WTC11 (cell line): ENCODE measurements at places on chromosomes 7 and 10.

GRCh38 chr10:126420567-126421300 lies 32.5 kb upstream of the ADAM12 start:
- peaks cover 10% of the 10 kb centered on the region for H3K4me1 ChIP-seq
- no peak for DNase-seq
- H3K27ac ChIP-seq, result no peak overlapping the region
- H3K4me3 ChIP-seq, result no peak overlapping the region

GRCh38 chr10:11153766-11154165 lies 136.1 kb downstream of the CELF2 start:
- no peak for DNase-seq
- H3K4me1 ChIP-seq, result peaks cover 71% of the 10 kb centered on the region
- H3K36me3 ChIP-seq, result no peaks in the 10 kb centered on the region
- H3K4me3 ChIP-seq, result no peak overlapping the region

DNA sequence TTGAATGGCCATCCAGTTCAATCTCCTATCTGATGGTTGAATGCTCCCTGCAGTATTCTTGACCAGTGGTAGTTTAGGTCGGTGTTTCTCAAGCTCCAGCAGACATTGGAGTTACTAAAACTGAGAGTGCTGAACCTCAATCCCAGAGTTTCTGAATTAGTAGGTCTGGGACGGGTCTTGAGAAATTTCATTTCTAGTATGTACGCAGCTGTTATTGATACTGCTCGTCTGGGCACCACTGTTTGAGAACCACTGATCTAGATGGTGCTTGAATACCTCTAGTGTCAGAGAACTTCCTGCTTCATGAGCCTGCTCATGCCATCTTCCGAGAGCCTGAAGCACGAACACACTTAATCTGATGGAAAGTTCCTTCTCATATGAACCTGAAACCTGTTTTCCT lies 99.4 kb upstream of the CREB5 start:
- H3K27ac ChIP-seq, result no peak overlapping the region
- peaks cover 18% of the 10 kb centered on the region for H3K4me1 ChIP-seq
- no peak overlapping the region for H3K4me3 ChIP-seq
- DNase-seq, result no peak
- no peaks in the 10 kb centered on the region for H3K36me3 ChIP-seq

DNA sequence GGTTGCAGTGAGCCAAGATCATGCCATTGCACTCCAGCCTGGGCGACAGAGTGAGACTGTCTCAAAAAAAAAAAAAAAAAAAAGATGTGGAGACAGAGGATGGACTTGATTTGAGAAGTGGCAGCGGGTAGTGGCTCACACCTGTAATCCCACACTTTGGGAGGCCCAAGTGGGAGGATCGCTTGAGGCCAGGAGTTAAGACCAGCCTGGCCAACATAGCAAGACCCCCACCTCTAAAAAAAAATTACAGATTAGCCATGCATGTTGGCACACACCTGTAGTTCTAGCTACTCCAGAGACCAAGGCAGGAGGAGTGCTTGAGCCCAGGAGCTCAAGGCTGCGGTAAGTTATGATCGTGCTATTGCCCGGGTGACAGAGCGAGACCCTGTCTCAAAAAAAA lies 24.3 kb upstream of the ASCC1 start:
- H3K4me1 ChIP-seq, result peaks cover 19% of the 10 kb centered on the region
- no peak overlapping the region for H3K4me3 ChIP-seq
- no peaks in the 10 kb centered on the region for H3K27me3 ChIP-seq
- no peak overlapping the region for H3K27ac ChIP-seq

- peaks cover 16% of the 10 kb centered on the region for H3K4me1 ChIP-seq
- H3K27ac ChIP-seq, result peak overlapping the region; percentile 30; the same call in 1 of the 2 replicates
- peaks cover 30% of the 10 kb centered on the region for H3K36me3 ChIP-seq
- H3K27me3 ChIP-seq, result no peaks in the 10 kb centered on the region
- DNase-seq, result no peak
- no peak overlapping the region for H3K4me3 ChIP-seq
Observed at GRCh38 chr7:16708980-16709379, 44.6 kb upstream of the TSPAN13 start.

GRCh38 chr7:116573541-116573940 lies 48.7 kb downstream of the CAV1 start:
- no peaks in the 10 kb centered on the region for H3K36me3 ChIP-seq
- no peaks in the 10 kb centered on the region; the same call in 1 of the 2 replicates for H3K4me1 ChIP-seq
- H3K4me3 ChIP-seq, result no peak overlapping the region
- H3K27me3 ChIP-seq, result no peaks in the 10 kb centered on the region
- H3K27ac ChIP-seq, result no peak overlapping the region
- DNase-seq, result no peak

DNA sequence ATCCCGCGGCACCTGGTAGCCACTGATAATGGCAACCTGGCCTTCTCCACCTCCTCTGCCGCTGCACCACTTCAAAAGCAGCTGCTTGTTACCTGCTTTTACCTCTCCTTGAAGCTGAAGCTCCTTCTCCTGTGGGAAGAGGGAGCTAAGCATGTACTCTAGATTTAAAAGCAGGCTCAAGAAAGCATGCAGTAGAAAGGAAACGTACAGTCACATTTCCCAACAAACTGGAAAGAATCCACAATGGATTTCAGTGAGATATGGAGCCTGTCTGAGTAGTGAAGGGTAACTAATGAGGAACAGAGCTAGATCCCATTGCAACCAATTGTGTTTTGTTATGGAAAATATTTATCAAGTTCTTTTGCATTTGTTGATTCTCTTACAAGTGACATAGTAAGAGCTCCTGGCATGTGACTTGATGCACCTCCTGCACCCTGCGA lies 457.4 kb upstream of the GALNT17 start:
- peaks cover 32% of the 10 kb centered on the region for H3K27me3 ChIP-seq
- no peak for DNase-seq
- H3K4me3 ChIP-seq, result no peak overlapping the region
- peaks cover 14% of the 10 kb centered on the region for H3K4me1 ChIP-seq
- H3K27ac ChIP-seq, result no peak overlapping the region
- H3K36me3 ChIP-seq, result no peaks in the 10 kb centered on the region

GRCh38 chr7:142873281-142873784 lies 12.2 kb downstream of the TRPV6 start:
- no peaks in the 10 kb centered on the region; the same call in 1 of the 2 replicates for H3K36me3 ChIP-seq
- no peak overlapping the region for H3K27ac ChIP-seq
- H3K4me1 ChIP-seq, result no peaks in the 10 kb centered on the region
- no peak overlapping the region for H3K4me3 ChIP-seq

GRCh38 chr10:13695588-13695987 lies 108.8 kb downstream of the PRPF18 start:
- H3K27me3 ChIP-seq, result no peaks in the 10 kb centered on the region
- H3K4me3 ChIP-seq, result no peak overlapping the region

DNA sequence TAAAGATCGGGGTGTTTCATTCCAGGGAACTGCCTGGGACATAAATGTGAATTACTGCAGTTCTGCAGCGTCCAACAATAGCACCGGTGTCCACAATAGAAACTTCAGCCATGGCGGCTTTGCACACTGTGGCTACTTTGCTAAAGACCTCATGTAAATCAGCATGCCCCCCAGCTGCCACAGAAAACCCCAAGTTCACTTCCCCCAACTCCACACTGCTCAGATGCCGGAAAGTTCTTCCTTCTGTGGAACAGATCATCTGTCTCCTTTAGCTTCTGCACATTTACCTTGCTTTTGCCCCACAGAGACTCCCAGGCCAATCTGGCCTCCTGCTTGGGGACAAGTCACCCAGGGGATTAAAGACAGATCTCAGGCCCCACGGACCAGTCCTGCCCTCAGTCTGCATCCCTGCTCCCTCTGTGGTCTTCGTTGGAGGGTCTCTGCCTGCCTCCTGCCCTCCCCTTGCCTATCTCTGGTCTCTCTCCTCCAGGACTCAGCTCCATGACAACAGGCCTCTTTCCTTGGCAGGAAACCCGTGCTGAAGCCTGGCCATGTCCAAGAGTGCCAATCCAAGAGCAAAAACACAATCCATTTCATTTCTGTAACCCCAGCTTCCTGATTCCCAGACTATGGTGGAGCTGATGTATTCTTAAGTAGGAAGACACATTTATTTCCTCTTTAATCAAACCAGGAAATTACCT lies 403.2 kb downstream of the RPS24 start:
- no peak overlapping the region for H3K4me3 ChIP-seq
- DNase-seq, result no peak
- H3K27ac ChIP-seq, result no peak overlapping the region; the same call in 1 of the 2 replicates
- H3K36me3 ChIP-seq, result no peaks in the 10 kb centered on the region
- H3K27me3 ChIP-seq, result no peaks in the 10 kb centered on the region; the same call in 1 of the 2 replicates

- no peaks in the 10 kb centered on the region for H3K27me3 ChIP-seq
- no peak overlapping the region for H3K4me3 ChIP-seq
- H3K4me1 ChIP-seq, result no peaks in the 10 kb centered on the region
- H3K27ac ChIP-seq, result no peak overlapping the region
Observed at GRCh38 chr7:86884152-86884551, 175.3 kb downstream of the ELAPOR2 start.

GRCh38 chr10:89097226-89097625 lies 106.6 kb downstream of the FAS start:
- H3K4me3 ChIP-seq, result no peak overlapping the region
- no peak for DNase-seq
- no peaks in the 10 kb centered on the region for H3K27me3 ChIP-seq
- H3K36me3 ChIP-seq, result no peaks in the 10 kb centered on the region
- no peak overlapping the region for H3K27ac ChIP-seq

DNA sequence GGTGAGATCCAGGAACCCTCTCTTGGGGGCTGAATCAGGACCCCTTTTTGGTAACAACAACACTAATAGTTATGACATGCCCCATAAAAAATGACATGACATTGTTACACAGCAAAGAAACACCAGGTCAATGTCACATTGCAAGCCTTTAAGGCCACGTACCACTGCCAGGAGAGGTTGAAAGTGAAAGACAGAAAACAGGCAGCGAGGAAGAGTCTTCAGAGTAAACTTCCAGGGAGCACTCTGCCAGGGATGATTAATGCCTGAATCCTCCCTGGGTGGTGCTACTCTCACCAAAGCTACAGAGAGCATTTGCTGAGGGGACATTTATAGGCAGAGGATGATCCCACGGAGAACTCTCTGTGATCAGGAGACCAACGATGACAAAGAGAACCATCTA lies 551.6 kb downstream of the CALN1 start:
- H3K4me3 ChIP-seq, result no peak overlapping the region
- no peaks in the 10 kb centered on the region; the same call in 1 of the 2 replicates for H3K27me3 ChIP-seq
- no peaks in the 10 kb centered on the region for H3K4me1 ChIP-seq
- DNase-seq, result no peak
- no peak overlapping the region for H3K27ac ChIP-seq
- H3K36me3 ChIP-seq, result no peaks in the 10 kb centered on the region

- H3K27ac ChIP-seq, result peak overlapping the region; percentile 37; the same call in 1 of the 2 replicates
- no peaks in the 10 kb centered on the region for H3K27me3 ChIP-seq
- no peak overlapping the region for H3K4me3 ChIP-seq
- DNase-seq, result no peak
Observed at GRCh38 chr7:20988340-20988739, 201.7 kb upstream of the SP8 start.

DNA sequence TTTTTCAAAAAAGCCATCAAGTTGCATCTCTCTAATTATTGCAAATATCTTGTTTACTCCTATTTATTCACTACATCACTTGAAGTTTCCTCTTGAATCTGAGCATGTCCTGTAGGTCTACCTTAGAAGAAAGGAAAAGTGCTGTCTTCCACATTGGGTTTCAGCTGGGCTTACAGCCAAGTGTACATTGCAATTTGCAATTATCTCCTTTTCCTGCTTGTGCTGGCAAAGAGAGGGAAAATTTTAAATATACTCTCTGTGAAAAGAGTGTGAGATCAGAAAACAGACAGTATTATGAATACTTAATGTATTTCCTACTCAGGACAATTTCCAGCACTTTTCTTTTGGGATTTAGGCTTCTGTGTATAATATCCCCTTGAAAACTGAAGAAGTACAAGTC lies 839.7 kb downstream of the CNTNAP2 start:
- peaks cover 7% of the 10 kb centered on the region for H3K4me1 ChIP-seq
- no peak for DNase-seq
- H3K36me3 ChIP-seq, result no peaks in the 10 kb centered on the region
- H3K27ac ChIP-seq, result no peak overlapping the region
- no peak overlapping the region for H3K4me3 ChIP-seq

DNA sequence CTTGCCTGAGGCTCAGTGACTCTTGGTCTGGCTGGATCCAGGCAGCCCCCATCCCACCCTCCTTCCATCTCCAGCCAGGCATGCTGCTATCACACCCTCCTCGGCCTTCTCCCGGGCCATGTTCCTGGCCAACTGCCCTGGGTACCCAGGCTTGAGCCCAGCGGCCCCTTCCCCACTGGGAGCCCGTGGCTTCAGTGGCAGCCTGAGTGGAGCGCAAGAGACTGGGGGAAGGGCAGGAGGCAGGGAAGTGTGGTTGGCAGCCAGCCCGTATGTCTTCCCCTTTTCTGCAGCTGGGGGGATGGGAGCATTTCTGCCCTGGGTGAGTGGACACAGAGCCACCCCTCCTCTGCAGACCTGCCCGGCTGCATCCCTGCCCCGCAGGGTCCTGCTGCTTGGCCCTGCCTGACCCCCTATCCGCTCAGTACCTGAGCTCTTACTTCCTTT lies 148.5 kb downstream of the ARHGAP22 start:
- H3K27ac ChIP-seq, result no peak overlapping the region
- H3K4me3 ChIP-seq, result no peak overlapping the region
- no peaks in the 10 kb centered on the region for H3K27me3 ChIP-seq
- H3K4me1 ChIP-seq, result peaks cover 13% of the 10 kb centered on the region; the same call in 1 of the 2 replicates
- H3K36me3 ChIP-seq, result peaks cover 3% of the 10 kb centered on the region

DNA sequence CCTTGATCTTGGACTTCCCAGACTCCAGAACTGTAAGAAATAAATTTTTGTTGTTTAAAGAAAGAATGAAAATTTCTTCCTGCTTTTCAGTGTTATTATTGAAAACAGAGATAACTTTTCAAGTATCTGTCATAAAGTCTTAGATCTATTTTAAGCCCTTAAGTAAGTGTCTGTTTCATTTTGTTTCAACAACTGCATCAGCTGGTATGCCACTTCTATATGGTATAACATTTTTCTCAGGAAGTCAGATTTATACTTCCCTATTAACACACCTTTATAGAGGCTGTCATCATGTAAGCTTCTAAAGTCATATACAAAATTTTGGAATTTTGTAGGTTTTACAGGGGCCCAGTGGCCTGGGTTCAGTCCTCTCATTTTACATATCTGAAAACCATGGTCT lies 24.4 kb downstream of the RALA start:
- no peak for DNase-seq
- H3K27me3 ChIP-seq, result no peaks in the 10 kb centered on the region
- H3K36me3 ChIP-seq, result no peaks in the 10 kb centered on the region
- no peak overlapping the region for H3K27ac ChIP-seq
- H3K4me3 ChIP-seq, result no peak overlapping the region

GRCh38 chr10:131035779-131036178 lies 275.7 kb downstream of the TCERG1L start:
- H3K4me1 ChIP-seq, result peaks cover 13% of the 10 kb centered on the region
- no peak overlapping the region for H3K27ac ChIP-seq
- DNase-seq, result no peak
- H3K4me3 ChIP-seq, result no peak overlapping the region
- peaks cover 70% of the 10 kb centered on the region for H3K36me3 ChIP-seq

DNA sequence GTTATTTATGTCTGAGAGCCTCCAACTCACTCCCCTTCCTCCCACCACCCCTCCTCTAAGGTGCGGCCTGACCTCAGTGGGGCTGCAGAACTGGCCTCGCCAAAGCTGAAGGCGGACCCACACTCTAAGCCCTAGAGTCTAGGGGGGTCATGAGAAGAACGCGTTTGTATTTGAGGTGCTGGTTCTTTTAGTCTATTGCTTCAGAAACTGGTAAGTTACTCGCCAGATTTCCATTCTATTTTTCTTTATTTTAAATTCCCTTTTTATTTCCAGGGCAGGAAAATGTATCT lies 357.5 kb downstream of the DNAJB6 start:
- H3K4me3 ChIP-seq, result peak overlapping the region; percentile 57
- H3K27ac ChIP-seq, result no peak overlapping the region
- H3K27me3 ChIP-seq, result peaks cover 54% of the 10 kb centered on the region
- peak; percentile 9 for DNase-seq
- 0 out of 2 replicates have a peak, but pooled peaks cover 2% of the 10 kb centered on the region for H3K36me3 ChIP-seq
